Renal cortical epithelial cell (primary cell): ENCODE measurements at places on chromosomes 7 and 10. TPM values are rescaled to one million over a fixed set of nuclear protein-coding genes. Genes with fewer than 3 reads are reported as not detected.

DNA sequence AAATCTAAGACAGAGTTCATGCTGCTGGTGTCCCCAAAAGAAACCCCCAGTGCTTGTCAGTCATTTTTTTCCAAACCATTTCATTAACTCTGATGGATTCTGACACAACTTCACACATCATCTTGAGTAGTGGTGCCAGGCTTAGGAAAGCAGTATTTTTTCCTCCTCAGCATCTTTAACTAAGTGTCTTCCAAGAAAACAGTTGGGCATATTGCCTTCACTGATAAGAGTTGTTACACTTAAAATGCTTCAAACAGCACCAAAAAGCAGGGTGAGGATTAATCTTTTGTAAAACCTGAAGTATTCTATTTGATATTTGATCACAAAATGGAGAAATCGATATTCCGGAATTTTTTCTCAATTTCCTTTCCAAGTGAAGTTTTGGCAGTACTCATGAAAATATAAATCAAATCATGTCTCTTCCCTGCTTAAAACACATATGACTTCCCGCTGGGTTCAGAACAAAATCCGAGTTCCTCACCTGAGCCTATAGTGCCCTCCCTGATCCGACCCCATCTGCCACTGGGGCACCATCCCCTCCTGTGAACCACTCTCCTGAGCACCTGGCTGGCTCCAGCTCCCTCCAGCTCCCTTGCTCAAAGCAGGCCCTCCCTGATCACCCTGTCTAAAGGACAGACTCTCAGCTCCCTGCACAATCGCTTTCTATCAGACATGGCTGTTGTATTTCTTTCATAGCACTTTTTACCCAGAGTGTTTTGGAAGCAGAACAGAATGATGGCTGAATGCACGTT, 61.6 kb downstream of the CYTH3 start:
- DNase-seq = no peak

The PNLIP gene
- total RNA-seq = not detected in 2 replicates

GRCh38 chr7:87926581-87927461, 7.2 kb upstream of the ADAM22 start:
- DNase-seq = peak; percentile 60

GRCh38 chr10:35795131-35795824, 153.2 kb upstream of the FZD8 start:
- no peak for DNase-seq
